Mesangial cell (primary cell): ENCODE measurements at places on chromosomes 7 and 10. TPM values are rescaled to one million over a fixed set of nuclear protein-coding genes. Genes with fewer than 3 reads are reported as not detected.

The INHBA gene
- total RNA-seq = 22.3 and 34.5 TPM in 2 replicates

The APBB1IP gene
- total RNA-seq = 0.25 and 0.49 TPM in 2 replicates

The PRLHR gene
- not detected in 2 replicates for total RNA-seq

The ZNF804B gene
- total RNA-seq = not detected in 2 replicates

The DGKI gene
- 3.4 and 13.4 TPM in 2 replicates for total RNA-seq
